ENCODE measurements at places on chromosomes 3 and 15.
A peak's percentile ranks its signal among the peaks of the same experiment; 100 is the strongest.

- no peak for DNase-seq
Observed at GRCh38 chr3:129469026-129469425, 29.0 kb downstream of the IFT122 start.

- DNase-seq = peak; percentile 14
Observed at GRCh38 chr3:109109574-109109973, 8.4 kb downstream of the MORC1 start.

GRCh38 chr3:142251951-142252350 is 26.6 kb upstream of the GK5 start:
- DNase-seq = no peak

DNA sequence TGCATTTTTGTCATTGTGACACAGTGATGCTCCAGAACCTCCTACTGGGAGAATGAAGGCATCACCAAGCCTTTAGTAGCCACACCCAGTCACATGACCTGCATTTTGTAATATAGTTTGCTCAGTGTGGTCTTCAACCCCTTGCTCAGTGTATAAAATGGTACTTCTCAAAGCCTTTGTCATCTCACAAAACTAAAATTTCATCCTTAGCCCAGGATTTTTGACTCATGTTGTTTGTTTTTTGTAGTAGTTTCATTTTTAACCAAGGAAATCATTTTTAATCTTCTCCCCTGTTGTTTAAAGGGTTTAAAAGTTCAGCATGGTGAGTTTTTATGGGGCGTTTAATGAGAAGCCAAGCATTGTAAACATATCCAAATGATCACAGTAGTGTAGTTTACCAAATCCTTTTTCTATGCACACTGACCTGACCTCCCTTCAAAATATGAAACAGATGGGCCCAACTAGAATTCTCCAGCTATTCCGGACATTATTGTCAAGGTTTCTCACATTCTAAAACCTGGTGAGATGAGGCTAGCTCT is 123.5 kb upstream of the IL12A start:
- DNase-seq = no peak

DNA sequence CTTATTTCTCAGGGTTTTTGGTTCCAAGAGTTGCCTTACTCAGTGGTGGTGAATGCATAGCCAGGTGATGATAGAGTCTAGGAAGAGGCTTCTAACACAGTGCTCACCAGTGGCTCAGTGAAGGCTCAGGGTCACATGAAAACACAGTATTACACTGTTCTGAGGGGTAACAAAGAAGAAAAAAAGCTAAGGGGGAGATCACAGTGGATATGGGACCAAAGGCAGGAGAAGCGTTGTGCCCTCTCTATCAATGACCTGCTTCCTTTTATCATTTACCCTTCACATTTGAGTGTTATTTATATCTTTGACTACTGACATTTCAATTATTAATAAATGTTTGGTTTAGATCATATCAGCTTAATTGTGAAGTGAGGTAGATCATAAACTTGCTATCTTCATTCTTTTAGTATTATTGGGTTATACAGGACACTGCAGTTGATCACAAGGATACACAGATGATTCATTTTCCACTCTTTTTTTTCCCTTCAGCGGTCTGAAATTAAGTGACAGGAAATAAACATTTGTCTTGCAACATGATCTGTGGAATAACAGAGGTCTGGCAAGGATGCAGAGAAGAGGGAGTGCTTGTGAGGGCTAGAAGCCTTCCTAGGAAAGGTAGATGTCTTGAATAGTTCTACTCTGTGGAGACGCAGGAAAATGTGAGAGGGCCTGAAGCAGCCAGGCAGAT is 171.7 kb downstream of the C3orf38 start:
- DNase-seq = no peak

GRCh38 chr15:49898575-49899283 is 220.3 kb downstream of the ATP8B4 start:
- no peak for DNase-seq

- no peak for DNase-seq
Observed at GRCh38 chr15:85646538-85647091, 148.1 kb downstream of the KLHL25 start.

GRCh38 chr3:105365391-105366325 is 1.1 kb upstream of the ALCAM start:
- DNase-seq = peak; percentile 37

DNA sequence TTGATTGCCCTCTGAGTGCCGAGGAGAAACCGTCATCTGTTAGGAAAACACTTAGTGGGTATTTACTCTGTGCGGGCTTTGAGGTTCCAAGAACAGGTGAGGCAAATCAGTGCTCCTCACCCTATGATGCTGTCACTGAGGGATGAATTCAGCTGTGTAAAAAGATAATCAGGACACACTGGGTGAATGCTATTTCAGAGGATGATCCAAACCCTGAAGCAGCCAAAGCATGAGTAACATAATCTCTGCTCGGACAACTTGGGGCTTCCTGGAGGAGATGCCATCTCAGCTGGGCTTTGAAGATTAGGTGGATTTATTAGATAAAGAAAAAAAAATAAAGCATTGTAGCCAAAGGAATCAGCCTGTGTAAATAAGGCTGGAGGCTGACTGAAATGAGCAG is 10.5 kb upstream of the GADL1 start:
- DNase-seq = no peak

GRCh38 chr3:116216761-116217160 is 228.5 kb downstream of the LSAMP start:
- DNase-seq = no peak

GRCh38 chr15:78422571-78423340 is 15.3 kb upstream of the IREB2 start:
- DNase-seq = peak; percentile 80

DNA sequence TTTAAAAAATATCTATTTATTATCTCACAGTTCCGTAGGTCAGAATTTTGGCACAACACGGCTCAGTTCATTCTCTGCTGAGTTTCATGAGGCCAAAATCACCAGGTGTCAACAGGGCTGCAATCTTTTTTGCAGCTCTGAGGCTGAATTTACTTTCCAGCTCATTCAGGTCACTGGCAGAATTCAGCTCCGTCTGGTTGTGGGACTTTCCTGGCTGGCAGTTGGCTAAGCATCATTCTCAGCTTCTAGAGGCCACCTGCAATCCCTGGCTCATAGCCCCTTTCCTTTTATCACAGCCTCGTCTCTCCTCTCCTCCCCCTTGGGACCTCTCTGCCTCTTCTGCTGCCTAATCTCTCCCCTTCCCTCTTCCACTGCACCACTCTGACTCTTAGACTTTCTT is 174.0 kb upstream of the WNT5A start:
- no peak for DNase-seq

- DNase-seq = no peak
Observed at GRCh38 chr3:72949016-72949415, 47.6 kb upstream of the PPP4R2 start.

- DNase-seq = peak; percentile 83
Observed at GRCh38 chr3:84967767-84968581, 9.2 kb downstream of the CADM2 start.

GRCh38 chr15:78840661-78841375 is 29.6 kb upstream of the ADAMTS7 start:
- no peak for DNase-seq

DNA sequence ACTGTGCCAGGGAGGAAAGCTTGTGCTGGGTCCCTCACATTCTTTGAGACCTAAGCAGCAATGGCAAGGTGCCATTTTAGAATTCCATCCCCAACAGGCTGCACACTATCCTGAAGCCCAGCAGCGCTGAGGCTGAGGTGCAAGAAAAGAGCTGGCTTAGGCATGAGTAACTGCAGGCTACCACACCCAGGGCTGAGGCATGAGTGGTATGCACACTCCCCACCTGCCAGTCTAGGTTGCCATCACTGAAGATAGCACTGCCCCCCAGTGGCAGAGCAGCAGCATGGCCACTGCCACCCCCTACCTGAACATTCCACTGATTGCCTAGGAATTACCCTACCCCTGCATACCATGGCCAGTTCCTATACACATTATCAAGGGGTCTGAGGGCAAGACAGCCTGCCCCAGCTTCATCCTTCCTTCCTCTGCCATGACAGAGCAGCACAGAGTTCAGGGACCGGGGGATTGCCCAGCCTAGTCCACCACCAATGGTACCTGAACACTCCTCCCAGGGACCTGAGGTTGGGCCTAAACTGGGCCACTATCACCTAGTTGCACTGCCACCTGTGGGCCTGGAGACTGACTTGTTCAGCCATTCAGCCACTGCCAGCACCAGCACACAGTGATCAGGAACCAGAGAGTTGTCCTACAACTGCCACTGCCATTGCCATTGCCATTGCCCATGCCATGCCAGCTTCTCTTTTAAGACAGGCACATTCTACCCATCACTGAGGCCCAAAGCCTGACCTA is 129.8 kb downstream of the SATB1 start:
- peak; percentile 90 for DNase-seq

DNA sequence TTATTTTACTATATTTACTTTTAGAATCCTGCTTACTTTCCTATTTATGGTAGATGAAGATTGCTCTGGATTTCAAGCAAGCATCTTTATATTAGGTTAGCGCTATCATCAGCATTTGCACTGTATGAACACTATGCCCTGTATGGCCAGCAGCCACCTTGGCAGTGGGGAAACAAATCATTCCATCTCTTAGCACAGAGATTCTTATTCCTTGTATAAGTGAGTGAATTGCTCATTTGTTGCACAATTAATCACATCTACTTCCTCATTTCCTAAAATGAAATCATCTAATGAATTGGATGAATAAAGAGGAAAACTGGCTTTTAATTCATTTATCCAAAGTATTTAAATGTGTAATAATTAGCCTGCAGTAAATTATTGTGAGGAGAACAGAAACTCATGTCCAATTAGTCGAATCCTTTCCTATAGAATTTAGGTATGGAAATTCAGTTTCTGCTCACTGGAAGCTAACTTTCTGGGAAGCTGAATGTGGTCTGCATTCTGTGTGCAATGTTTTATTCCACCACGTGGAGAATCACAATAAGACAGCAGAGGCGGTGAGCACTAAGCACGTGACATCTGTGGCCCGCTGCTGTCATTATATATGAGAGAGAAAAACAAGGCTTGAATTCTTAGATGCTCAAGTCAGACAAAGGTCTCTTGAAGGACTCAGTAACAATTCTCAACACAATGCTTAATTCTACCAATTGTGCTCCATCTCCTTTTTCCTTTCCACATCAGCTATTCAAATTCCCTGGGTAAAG is 93.4 kb downstream of the PEX5L start:
- no peak for DNase-seq

DNA sequence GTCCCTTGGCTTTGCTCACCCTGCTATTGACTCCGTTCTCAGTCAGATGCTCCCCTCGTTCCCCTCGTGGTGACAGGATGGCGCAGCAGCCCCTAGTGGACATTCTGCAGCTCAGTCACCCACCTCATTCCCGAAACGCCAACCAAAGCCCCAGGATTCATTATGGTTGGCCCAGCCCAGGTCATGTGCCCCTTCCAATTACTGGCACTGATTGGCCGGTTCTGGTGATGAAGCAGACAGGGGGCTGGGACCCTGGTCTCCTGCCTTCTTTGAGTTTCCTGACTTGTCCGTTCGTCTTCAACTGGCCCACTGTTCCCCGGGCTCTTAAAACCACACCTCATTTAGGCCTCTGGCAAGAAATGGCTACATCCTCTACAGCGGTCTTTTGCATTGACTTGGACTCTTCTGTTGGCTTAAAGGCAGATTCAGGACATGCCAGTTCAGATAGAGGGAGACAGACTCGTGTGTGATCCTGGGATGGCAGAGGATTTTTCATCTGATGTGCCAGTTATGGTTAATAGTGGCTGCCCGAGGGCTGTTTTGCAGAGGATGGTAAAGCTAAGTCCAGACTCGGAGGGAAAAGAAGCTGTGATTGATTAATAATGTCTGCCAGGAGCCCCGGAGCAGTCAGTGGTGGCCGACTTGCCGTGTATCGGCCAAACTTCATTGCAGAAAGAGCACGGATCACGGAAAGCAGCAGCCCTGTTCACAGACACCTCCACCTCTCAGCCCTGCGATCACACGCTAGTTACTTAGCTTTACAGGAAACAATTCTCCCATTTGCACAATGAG is 37.8 kb downstream of the LSM3 start:
- peak; percentile 97 for DNase-seq

DNA sequence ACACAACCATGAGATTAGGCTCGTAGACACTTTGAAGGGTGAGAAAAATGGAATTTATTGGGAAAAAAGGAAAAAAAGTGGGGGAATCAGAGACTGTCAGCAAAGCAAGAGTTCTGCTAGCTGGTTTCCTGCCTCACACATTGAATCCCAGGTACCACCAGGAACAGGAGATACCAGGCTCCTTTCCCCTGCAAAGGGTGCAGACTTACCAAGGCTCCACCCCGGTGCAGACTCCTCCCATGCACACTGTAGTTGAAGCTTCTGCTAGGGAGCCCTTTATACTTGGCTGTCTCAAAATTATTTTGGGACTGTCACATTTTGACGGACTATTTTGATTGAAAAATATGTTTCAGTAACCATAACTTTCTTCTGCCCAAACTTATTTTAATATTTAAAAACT is 819.9 kb upstream of the GBE1 start:
- peak; percentile 6 for DNase-seq

- DNase-seq = no peak
Observed at GRCh38 chr15:93826293-93826692, 405.1 kb upstream of the MCTP2 start.

- peak; percentile 92 for DNase-seq
Observed at GRCh38 chr3:122760453-122761271, 33.0 kb downstream of the HSPBAP1 start.

DNA sequence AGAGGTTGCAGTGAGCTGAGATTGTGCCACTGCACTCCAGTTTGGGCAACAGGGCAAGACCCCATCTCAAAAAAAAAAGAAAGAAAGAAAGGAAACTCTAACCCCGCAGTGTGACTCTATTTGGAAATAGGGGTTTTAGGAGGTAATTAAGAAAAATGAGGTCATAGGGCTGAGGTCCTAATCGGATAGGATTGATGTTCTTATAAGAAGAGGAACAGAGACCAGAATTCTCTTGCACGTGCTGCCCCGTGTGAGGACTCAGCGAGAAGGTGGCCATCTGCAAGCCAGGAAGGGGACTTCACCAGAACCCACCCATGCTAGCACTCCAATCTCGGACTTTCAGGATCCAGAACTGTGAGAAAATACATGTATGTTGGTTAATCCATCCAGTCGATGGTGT is 25.8 kb downstream of the KLHL6 start:
- DNase-seq = no peak

DNA sequence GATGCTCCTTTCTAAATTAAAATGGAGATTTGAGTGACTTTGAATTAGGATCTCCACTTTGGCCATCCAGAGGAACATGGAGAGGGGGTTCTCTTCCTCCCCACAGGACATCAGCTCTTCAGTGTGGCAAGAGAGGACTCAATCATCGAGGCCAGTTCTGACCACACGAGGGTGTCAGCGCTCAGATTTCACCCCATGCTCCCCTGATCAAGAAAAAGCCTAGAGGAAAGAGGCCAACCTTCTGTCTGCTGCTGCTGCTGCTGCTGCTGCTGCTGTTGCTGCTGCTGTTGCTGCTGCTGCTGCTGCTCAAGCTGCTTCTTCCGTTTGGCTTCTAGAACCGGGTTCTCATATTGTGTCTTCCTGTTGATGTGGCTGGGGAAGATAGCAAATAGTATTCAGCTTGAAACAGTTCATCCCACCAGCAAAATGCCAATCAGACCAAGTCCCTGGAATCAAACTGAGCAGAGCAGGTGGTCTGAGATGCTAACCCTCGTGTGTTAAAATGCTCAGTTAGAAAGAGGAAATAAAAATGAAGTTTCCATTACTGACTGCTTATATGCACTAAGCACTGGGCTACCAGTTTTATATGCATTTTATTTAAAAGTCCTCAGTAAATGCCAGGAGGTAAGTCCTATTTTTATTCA is 599.0 kb downstream of the MAGI1 start:
- peak; percentile 85 for DNase-seq
